ENCODE measurements at places on chromosomes 3 and 15. TPM values are rescaled to one million over a fixed set of nuclear protein-coding genes. Genes with fewer than 3 reads are reported as not detected.

GOLGA6A gene
- not detected for total RNA-seq

IMPG2 gene
- 0.33 TPM for total RNA-seq

GLT8D1 gene
- 116 TPM for total RNA-seq

CCDC39 gene
- under 0.01 TPM for total RNA-seq

PLXNB1 gene
- total RNA-seq: 44.6 TPM

MESP2 gene
- 0.99 TPM for total RNA-seq

DNASE1L3 gene
- not detected for total RNA-seq

DNA sequence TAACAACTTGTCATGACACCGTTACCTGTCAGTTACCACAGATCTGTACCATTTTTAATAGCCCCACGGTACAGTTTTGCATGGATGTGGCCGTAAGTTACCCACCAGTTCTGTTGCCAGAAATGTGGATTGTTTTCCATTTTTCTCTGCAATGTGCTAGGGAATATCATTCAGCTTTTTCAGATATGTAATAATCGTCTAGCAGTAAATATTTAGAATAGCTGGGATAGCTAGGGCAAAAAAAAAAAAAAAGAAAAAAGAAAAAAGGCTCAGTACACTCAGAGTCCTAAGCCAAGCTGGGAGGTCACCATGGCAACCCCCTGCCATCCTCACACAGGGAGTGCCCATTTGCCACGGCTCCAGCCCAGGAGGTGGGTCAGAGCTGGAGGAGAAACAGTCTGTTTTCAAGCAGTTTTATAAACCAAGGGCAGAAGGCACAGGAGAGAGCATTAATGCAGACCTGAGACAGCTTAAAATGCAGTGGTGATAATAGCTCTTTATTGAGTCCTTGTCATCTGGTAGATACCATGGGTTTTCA lies 25.2 kb downstream of the PAQR5 start:
- no peaks in the 10 kb centered on the region for H3K27me3 ChIP-seq

DNA sequence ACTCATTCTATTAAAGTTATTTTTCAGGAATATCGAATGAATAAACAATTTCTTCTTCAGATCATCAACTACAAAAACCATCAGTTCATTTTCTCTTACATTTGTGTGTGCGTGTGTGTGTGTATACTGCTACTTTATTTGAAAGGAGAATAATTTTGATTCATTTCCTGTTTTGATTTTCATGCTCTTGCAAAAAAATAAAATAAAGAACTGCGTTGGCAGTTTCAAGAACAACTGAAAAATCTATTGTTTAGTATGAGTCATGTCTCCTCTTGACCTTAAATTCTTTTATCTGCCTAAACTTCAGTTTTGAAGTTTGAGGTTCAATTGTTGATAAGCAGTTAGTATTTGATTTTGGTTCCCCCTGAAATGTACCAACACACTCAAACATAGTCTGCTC lies 540.8 kb downstream of the FGF12 start:
- H3K27ac ChIP-seq: no peak overlapping the region
- no peaks in the 10 kb centered on the region for H3K27me3 ChIP-seq
- H3K4me3 ChIP-seq: no peak overlapping the region
- H3K4me1 ChIP-seq: no peaks in the 10 kb centered on the region
- no peaks in the 10 kb centered on the region for H3K36me3 ChIP-seq

DNA sequence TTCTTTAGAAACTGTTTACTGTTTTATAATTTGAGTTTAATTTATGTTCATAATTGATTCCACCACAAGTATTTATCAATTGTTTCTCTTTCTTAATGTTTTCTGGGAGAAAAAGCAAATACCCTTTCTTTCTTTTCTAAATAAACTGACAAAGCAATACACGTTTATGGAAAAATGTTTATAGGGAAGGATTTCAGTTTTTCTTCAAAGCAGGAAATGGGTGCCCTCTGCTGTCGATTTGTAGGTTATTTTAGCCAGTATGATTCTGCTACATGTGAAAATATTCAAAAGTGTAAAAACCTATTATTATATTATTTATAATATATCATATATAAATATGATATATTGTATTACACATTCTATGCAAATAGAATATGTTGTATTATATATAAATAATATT lies 921.0 kb upstream of the ROBO1 start:
- no peaks in the 10 kb centered on the region for H3K36me3 ChIP-seq
- no peaks in the 10 kb centered on the region for H3K4me1 ChIP-seq
- H3K27me3 ChIP-seq: no peaks in the 10 kb centered on the region
- peak; percentile 61 for DNase-seq

- peak overlapping the region; percentile 11 for H3K27ac ChIP-seq
- peak; percentile 92 for DNase-seq
- H3K36me3 ChIP-seq: no peaks in the 10 kb centered on the region
- no peak overlapping the region for H3K4me3 ChIP-seq
- H3K27me3 ChIP-seq: no peaks in the 10 kb centered on the region
Measured at GRCh38 chr3:59424268-59425010, 374.6 kb upstream of the CFAP20DC start.

DNA sequence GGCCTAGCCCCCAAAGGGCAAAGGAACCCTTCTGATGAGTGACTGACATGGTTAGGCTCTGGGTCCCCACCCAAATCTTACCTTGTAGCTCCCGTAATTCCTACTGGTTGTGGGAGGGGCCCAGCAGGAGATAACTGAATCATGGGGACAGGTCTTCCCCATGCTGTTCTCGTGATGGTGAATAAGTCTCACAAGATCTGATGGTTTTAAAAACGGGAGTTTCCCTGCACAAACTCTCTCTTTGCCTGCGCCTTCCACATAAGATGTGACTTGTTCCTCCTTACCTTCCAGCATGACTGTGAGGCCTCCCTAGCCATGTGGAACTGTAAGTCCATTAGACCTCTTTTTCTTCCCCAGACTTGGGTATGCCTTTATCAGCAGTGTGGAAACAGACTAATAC lies 16.9 kb downstream of the TKT start:
- H3K27ac ChIP-seq: peak overlapping the region; percentile 52
- H3K4me1 ChIP-seq: peaks cover 30% of the 10 kb centered on the region
- H3K4me3 ChIP-seq: no peak overlapping the region

- no peak overlapping the region for H3K27ac ChIP-seq
- no peak overlapping the region for H3K4me3 ChIP-seq
- H3K36me3 ChIP-seq: no peaks in the 10 kb centered on the region
- peak; percentile 73 for DNase-seq
Measured at GRCh38 chr3:158539414-158540014, 31.5 kb upstream of the MLF1 start.

GRCh38 chr3:135084405-135084804 lies 289.3 kb downstream of the EPHB1 start:
- no peak for DNase-seq
- H3K4me3 ChIP-seq: no peak overlapping the region
- H3K27me3 ChIP-seq: no peaks in the 10 kb centered on the region
- no peak overlapping the region for H3K27ac ChIP-seq
- H3K36me3 ChIP-seq: no peaks in the 10 kb centered on the region
- no peaks in the 10 kb centered on the region for H3K4me1 ChIP-seq

GRCh38 chr3:102016417-102016816 lies 167.1 kb downstream of the NFKBIZ start:
- no peak overlapping the region for H3K4me3 ChIP-seq
- no peak for DNase-seq
- no peaks in the 10 kb centered on the region for H3K27me3 ChIP-seq
- H3K36me3 ChIP-seq: no peaks in the 10 kb centered on the region

- DNase-seq: peak; percentile 60
- peaks cover 6% of the 10 kb centered on the region for H3K4me1 ChIP-seq
- no peak overlapping the region for H3K4me3 ChIP-seq
- H3K27me3 ChIP-seq: no peaks in the 10 kb centered on the region
Measured at GRCh38 chr3:73576999-73577461, 47.7 kb downstream of the PDZRN3 start.
